Cardiac fibroblast (primary cell): ENCODE measurements at places on chromosomes 2 and 18.

DNA sequence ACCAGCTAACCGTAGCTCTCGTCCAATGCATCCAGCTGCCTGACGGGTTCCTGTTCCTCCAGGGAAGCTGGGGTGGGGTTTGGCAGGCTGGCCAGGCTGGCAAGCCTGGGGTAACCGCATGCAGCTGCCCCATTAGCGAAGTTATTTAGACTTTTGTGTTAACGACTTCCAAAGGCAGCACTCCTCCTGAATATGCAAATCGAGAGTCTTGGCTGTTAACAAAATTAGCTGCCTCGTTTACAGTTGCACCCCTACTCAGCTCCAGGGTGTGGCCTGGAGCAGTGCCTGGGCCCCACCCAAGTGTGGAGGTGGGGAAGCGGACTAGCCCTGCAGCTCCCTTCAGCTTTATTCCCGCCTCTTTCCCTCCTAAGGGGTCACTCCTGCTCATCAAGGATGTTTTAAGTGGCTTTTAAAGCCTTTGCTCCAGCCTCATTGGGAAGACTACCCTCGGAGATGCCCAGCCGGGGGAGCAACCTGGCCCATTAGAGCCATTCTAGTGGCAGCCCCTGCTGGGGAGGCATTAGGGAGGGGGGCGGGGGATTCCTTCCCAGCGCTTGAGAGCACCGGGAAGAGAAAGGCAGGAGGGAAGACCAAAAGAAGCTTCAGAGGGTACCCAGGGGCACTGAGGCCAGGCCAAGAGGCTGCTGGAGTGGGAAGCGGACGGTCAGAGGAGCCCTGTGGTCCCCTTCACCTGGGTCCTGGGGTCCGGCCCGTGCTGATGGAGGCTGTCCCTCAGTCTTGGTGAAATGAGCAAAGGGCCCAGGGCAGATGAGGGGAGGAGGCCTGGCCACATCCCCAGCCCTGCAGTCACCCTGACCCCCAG is 204.1 kb downstream of the CELF4 start:
- no peak for DNase-seq

- peak; percentile 16 for DNase-seq
These were observed 99.2 kb downstream of the DYNAP start for GRCh38 chr18:54690198-54690597.

- peak; percentile 24 for DNase-seq
These were observed 6.9 kb downstream of the ATP6V1B1 start for GRCh38 chr2:70942396-70943204.

DNA sequence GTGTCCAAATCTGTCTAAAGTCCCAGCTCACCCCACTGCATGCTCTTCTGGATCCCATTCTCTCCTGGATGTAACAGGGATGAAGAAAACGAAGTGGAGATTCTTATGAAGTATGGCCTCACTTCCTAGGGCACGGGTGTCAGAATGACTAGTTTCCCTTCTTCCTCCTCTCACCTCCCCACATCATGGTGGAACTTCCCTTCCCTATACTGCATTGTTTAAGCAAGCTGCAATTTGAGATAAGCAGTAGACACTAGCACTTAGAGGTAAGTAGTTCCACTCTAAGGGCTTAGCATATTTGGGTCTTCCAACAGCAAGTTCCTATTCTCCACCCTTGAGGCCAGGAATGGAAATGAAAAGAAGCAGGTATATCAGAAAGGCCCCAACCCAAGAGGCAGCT is 29.7 kb downstream of the SLC4A5 start:
- DNase-seq: no peak

DNA sequence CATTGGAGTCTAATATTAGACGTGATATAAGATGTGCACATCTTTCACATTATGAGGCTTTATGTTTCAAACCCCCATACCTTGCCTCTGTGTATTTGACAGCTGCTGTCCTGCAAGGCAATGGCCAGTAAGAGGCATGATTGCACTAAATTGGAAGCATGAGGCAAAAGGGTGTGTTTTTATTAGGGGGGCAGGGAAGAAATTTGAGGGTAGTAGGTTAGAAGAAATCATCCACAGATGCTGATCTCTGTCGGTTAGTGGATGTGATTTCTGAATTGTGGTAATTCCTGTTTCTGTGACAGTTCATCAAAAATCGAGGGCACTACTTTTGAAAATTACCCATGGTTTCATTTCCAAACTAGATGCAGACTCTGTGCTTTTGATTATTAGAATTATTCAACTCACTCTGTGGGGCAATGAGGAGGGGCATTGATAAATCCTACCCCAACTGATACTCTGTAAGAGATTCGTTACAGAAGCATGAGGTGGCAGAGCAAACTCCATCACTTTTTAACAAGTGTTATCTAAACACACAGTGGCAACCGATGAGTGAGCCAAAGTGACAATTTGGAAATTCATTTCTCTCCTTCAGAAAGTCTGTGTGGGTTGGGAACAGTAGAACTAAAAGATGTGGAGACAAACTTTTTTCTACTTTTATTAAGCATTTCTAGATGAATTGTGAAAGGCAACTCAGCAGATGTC is 453.0 kb downstream of the ARHGAP15 start:
- DNase-seq: peak; percentile 10

GRCh38 chr2:6877402-6878304 is at the start of gene RSAD2:
TSS of gene RSAD2 (plus strand) at chr2:6877777. CDS start at chr2:6877801, 24 bp downstream.
- DNase-seq: peak; percentile 27

DNA sequence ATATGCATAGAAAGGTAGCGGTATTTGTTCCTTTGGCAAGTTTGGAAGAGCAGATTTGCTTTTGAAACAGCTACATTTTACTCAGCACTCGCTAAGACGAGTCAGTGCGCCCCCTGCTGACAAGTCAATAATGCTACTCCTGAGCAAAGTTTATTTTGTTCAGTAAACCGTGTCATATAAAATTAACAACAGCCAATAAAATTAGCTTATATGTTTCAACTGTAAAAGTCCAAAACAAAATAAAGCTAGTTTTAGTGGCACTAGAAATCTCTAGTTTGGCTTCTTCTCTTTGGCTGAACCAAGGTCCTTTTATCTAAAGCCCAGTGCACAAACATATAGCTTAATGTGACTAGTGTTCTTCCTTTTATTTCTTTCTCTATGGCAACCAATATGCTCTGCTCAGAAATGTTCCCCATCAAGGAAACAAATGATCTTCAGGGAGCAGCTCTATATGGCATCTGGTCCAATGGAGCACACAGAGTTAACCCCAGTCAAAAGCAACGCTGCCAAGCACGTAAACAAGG is 4.2 kb upstream of the POU3F3 start:
- peak; percentile 71 for DNase-seq
